ENCODE measurements at places on chromosomes 3 and 15.

DNA sequence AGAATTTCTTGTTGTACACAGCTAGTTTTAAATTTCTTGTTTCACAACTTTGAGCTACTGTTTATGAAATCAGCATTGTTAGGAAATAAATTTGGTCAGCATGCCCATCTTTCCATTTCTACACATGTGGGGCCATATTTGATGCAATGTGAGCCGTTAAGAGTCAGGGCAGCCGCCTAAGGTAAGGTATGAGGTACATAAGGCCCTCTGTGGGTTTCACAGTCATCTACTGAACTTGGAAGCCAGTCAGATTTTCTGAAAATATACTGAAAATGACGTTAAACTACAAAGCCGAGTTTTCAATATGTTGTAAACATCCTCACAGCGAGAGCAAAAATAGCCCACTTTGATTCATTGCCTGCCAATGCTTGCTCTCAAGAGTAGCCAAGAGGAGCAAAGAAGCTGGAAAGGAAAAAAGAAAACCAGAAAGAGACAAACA is 94.7 kb upstream of the PDZRN3 start:
- no peak for DNase-seq

- no peak for DNase-seq
Observed at GRCh38 chr3:131714585-131715220, 211.9 kb upstream of the MRPL3 start.

DNA sequence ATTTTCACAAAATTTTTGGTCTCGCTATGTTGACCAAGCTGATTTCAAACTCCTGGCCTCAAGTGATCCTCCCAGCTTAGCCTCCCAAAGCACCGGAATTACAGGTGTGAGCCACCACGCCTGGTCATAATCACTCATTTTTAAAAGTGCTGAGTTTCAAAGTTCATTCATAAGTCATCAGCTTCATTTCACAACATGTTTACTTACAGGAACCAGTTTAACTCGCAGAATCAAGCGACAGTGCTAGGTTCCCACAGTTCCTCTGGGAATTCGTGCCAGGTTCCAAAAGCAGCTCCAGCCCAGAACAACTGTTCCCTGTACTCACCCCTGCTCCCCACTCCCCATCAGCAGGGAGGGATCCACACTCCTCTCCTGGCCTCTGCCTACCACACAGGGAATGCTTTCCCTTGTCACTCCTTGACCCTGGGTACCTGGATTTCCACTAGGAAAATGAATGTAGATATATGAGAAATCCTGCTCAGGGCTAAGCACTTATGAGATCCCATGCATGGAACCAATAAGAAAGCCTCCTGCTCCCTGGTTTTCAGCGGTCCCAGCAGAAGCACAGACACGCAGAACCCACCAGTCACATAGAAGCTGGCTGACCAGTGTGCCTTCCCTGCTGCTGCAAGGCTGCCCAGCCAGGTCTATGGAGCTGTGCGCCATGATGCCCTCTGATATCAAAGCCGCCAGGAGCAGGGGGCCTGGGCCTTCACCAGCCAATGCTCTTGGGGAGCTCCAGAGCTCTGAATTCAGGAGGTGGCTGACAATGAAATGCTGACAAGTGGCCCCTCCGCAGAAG is 72.3 kb downstream of the ITGB5 start:
- DNase-seq: no peak

- DNase-seq: no peak
Observed at GRCh38 chr3:140843656-140844055, 98.0 kb upstream of the SLC25A36 start.

Measured in NT2/D1 (cell line).